ENCODE measurements at places on chromosomes 1 and 21.

GRCh38 chr1:229665912-229666558 is 40.0 kb downstream of the URB2 start:
- no peak for DNase-seq

DNA sequence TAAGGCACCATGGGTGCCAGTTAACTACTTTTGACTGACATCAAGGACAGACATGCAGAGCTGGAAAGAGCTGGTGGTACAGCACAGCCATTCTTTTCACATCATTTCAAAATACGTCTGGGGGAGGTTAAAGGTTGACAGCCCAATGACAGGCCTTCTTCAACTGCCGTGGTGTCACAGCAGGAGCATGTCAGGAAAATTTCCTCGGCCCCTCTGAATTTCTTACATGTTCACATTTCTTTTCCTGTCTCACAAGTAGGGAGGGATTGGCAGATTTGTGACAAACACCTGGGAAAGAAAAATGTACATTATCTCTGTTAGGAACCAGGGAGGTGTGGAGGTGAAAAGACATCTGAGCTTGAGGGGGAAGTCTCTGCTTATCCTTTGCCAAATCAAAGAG is 279.1 kb downstream of the SPATA17 start:
- no peak for DNase-seq

DNA sequence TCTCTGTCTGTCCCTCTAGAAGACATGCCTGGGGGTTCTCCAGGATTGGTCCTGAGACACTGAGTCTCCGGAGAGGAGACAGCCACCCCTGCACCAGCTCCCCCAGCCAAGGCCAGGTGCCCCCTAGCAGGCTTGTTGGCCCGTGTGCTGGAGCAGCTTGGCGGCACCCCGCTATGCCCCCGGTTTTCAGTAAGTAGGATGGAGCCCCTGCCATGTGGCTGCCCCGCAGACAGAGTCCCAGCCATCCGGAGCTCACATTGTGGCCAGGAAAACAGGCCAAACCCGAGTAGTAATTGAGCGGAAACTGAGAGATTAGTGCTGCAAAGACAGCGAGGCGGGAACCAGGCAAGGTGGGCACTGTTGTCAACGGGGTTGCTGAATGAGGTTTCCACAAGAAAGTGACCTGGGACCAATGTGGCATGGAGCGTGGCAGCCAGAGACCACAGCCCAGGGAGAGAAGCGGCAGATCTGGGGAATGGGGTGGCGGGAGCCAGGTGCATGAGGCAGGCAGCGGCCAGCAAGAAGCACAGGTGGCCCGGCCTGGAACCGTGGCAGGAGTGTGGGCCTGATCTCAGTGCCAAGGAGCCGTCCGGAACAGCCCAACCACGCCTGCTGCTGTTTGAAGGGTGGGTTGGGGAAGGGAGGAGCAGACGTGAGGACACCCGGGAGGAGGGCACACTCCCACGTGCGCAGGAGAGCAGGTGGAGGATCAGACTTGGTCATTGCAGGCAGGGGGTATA is 137.4 kb upstream of the VAMP3 start:
- no peak for DNase-seq

DNA sequence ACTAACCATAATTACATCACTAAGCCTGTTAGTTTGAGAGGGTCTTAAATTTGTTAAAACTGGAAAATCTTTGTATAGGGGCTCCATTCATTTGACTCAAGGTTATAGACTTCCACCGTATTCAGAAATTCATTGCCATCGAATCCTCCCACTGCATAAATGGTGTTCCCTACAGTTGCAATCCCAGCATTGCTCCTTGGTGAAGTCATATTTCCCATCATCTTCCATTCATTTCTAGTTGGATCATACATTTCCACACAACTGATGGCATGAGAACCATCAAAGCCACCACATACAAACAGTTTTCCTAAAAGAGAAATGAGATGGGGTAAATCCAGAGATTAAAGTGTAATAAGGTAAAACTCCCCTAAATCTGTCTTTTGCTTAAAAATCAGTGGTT is 19.1 kb downstream of the IVNS1ABP start:
- no peak for DNase-seq

DNA sequence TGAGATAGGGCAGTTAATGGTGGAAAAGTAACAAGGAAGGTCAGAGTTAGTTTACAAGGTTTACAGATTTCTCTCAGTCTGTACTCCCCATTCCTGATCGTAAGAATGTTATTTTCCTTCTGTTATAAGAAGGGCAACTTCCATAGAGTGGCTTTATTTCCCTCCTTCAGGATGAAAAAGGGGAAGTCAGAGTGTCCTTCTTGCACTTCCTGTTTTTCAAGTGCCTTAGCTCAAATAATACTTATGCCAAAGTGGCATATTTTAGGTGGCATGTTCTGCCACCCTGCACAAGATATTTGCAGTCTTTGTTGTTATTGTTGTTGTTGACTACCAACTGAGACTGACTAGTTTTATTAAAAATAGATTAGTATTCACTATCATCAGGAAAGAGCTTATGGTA is 730.7 kb upstream of the ADGRL4 start:
- no peak for DNase-seq

DNA sequence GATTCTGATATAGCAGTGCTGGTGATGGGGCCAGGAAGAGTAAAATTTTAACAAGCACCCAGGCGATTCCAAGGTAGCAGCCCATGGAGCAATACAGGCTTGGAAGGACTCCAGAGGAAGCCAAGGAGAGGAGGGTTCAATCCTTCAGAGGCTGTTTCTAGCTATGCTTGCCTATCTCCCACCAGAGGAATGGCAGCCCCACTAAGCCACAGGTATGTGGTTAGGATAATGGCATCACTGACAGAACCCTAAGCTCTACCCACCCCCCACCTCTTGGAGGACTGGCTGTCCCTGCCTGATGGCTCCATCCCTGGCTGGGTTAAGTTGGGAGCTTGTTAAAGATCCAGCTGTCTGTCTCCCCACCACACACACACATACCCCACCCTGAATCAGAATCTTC is 19.3 kb upstream of the PTAFR start:
- no peak for DNase-seq

- DNase-seq, result no peak
Measured at GRCh38 chr1:44103270-44104131, 15.1 kb upstream of the KLF17 start.

GRCh38 chr1:21704145-21704544 is 35.0 kb upstream of the RAP1GAP start:
- DNase-seq, result no peak

- no peak for DNase-seq
Measured at GRCh38 chr1:210323957-210324356, 4.7 kb upstream of the HHAT start.

DNA sequence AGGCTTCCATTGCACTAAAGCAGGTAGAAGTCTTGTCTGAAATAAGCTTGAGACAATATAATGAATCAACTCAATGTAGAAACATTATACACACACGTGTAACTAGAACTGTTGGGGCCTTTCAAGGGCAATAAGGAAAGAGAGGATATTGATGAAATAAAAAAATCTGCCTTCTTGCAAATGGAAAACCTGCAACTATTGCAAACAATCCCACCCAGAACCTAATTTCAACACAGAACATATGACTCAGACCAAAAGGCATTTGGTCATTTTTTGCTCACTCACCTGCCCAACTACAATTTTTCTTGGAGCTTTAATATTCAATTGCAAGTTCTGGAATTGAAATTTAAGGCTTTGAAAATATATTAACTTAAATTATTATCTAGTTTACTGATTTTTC is 900.1 kb downstream of the TTLL7 start:
- DNase-seq, result no peak

DNA sequence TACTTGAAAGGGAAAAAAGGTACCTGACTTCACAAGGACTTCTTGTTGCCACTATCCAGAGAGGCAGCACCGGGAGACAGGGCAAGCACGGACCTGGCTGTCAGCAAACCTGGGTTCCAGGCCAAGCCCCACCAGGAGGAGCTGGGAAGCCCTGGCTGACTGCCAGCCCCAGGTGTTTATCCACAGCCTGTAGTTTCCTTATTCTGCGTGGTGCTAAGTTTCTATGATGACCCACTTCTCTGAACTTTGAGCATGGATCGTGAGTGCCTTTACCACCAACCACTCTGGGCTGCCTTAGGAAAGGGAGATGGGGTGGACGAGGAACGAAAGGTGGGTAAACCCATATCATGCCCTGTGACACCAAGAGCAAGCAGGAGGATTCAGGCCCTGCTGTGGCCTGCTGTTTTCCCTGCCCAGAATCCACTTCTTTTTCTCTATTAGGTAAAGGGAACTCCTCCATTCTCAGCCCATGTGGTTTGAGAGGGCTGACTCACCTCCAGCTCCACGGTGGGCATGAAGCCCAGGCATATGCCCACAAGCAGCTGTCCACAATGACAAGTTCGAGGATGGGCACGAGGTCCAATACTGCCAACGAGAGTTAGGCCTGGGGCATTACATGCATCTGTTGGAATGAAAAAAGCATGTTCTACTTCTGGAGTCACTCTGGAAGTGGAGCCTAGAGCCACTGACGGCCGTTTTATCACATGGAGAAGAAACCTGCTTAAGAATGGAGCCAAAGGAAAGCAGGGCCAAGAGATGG is 20.3 kb downstream of the TSPAN2 start:
- DNase-seq, result no peak

GRCh38 chr1:90940746-90941145 is 81.1 kb downstream of the ZNF644 start:
- no peak for DNase-seq

DNA sequence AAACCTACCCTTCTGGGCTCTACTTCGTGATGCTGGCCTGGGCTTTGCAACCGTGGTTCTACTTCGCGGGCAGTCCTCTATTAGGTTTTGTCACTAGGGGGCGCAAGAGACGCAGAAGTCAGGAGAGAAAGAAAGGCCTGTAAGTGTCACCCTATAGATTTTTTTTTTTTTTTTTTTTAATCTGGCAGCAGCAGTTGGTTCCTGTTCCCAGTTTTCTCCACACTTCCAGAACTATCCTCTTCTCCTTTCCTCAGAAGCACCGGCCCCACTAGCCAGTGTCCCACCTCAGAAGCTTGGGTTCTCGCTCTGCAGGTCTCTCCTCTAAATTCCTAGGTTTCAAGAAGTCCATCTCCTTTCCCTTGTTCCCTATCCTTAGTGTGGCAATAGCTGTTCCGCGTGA is 9.1 kb upstream of the LCE2D start:
- DNase-seq, result no peak

DNA sequence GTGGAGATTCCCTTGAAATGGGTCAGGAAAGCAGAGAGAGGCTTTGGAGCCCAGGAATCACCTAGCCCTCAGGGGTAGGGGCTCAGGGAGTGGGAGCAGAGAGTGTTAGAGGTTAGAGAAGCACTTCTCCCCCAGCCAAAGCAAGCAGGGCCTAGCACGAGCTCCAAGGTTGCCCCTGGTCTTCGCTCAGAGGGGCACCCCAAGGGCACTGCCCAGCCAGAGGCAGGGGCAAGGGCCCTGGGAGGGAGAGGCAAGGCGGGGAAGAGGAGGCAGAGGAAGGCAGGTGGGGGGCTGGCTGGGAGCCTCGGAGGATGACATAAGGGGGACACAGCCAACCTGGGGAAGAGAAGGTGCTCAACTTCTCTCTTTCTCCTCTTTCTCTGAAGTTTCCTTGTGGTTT is 71.9 kb downstream of the CASZ1 start:
- DNase-seq, result no peak

DNA sequence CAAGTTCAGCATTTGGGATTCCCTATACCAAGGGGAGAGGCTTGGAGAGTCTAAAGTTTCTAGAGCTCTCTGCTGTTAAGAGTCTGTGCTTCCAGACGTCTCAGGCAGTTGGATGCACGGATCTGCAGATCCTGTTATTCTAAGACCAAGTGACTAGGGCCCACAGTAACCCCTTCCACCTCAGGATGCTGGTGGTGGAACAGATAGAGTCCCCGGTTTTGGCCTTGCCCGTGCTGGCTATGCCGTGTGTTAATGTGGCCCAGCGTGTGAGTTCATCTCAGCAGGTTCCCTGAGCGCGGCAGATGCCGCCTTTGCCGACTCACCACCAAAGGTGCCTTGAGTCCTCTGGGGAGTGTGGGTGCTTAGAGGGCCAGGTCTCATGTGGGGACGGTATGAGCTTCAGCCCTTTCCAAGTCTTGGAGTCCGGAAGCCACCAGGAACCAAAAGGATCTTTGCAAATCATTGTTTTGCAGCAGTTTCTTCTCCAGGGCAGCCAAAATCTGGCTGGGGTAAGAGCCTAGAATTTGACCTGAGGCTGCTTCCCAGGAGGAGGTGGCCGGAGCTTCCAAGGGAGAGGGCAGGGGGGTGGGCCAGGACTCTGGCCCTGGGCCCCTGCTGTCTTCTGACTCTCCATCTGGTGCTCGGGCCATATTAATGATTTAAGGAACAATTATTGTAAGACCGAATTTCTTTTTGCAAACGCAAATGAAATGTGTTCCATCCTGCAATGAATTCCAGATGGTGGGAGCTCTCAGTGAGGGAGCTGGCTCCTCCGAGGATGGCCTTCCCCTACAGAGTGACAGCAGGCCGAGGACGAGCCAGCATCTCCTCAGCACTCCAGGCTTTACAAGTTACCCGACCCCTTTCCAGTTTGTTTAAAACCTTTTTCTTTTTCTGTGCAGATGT is 205.7 kb downstream of the FOXD2 start:
- DNase-seq, result no peak

- no peak for DNase-seq
Measured at GRCh38 chr21:39576518-39577128, 36.1 kb upstream of the B3GALT5 start.
